ENCODE measurements at places on chromosomes 12 and 14. TPM values are rescaled to one million over a fixed set of nuclear protein-coding genes. Genes with fewer than 3 reads are reported as not detected.

- H3K27ac ChIP-seq = no peak overlapping the region
- no peaks in the 10 kb centered on the region for H3K4me1 ChIP-seq
- no peak overlapping the region for H3K4me3 ChIP-seq
- no peak for DNase-seq
Measured at GRCh38 chr14:64891839-64892375, 12.2 kb upstream of the SPTB start.

GRCh38 chr14:32683679-32684078 is 255.0 kb upstream of the NPAS3 start:
- no peak for DNase-seq
- H3K4me1 ChIP-seq = no peaks in the 10 kb centered on the region
- no peaks in the 10 kb centered on the region for H3K27me3 ChIP-seq
- H3K4me3 ChIP-seq = no peak overlapping the region
- no peak overlapping the region for H3K27ac ChIP-seq
- H3K36me3 ChIP-seq = no peaks in the 10 kb centered on the region

DNA sequence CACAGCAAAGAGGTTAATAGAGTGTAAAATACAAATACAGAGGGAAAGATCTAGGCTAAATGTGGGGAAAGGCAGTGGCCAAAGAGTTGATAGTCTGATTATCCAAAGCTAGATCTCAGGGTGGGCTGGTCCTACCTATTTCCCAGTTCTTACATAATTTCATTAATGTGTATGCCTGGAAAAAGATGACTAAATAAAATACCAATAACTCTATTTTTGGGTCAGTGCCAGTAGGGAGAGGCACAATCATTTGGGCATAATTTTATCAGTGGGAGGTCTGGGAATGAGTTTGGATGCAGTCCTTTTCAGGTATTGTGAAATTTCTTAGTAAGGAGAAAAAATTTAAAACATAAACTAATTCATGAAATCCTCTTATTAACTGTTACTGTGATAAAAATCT is 30.6 kb upstream of the CLEC14A start:
- no peak overlapping the region for H3K27ac ChIP-seq
- no peak overlapping the region for H3K4me3 ChIP-seq
- DNase-seq = no peak
- H3K4me1 ChIP-seq = peaks cover 9% of the 10 kb centered on the region
- no peaks in the 10 kb centered on the region for H3K36me3 ChIP-seq

DNA sequence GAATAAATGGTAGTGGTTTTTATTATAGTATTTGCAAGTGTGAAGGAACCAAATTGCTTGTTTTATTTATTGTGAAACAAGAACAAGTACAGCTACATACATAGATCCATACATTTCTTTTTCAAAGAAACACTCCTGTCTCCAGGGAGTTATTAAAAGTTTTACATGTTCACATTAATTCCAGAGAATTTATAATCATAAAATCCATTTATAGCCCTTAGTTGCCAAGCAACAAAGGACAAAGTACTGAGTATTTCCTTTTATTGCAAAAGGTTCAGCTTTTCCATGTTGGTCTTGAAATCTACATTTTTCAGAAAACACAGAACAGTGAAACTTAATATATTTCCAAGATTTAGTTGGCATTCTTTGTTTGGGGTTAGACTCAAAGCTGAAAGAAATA is 9.5 kb downstream of the MYRFL start:
- no peaks in the 10 kb centered on the region for H3K36me3 ChIP-seq
- peaks cover 4% of the 10 kb centered on the region for H3K4me1 ChIP-seq
- H3K4me3 ChIP-seq = no peak overlapping the region
- no peaks in the 10 kb centered on the region for H3K27me3 ChIP-seq
- H3K27ac ChIP-seq = no peak overlapping the region

DNA sequence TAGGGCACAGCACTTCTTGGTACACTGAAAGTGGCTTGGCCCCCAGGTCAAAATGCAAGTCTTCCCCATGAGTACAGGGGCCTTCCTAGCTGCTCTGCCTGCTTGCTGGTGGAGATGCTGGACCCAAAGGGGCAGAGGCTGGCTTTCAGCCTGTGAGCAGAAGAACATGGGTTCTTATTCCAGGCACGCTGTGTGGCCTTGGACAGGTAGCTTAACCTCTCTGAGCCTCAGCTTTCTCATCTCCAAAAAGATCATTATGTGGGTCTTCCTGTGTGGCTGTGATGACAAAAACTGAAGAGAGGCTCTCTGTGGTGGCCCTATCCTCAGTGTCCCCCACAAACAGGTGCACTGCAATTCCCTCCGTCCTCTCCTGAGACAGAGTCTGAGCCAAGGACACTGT is 45.6 kb upstream of the TUNAR start:
- DNase-seq = no peak
- no peaks in the 10 kb centered on the region for H3K36me3 ChIP-seq
- no peaks in the 10 kb centered on the region for H3K4me1 ChIP-seq

The NOPCHAP1 gene
- total RNA-seq = 3.5 TPM

Measured in thoracic aorta (tissue), 2 donors.